PC-3 (cell line): ENCODE measurements at places on chromosomes 4 and X. TPM values are rescaled to one million over a fixed set of nuclear protein-coding genes. Genes with fewer than 3 reads are reported as not detected.
A peak's percentile ranks its signal among the peaks of the same experiment; 100 is the strongest.

DNA sequence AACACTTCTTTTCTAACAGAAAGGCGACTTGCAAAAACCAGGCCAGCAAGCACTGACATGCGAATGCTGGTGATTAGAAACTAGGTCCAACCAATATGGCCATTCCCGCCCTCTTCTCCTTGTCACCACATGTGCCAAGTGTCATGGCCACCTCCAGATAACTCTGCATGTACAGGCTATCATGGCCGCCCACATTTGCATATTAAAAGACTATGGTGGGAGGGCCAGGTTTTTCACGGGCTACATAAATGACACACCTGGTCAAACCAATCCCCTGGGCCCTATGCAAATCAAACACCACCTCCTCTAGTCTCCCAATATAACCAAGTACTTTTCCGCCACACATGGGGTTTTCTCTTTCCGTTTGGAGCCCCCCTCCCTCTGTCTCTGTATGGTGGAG is 40.1 kb downstream of the NUDT11 start:
- H3K4me1 ChIP-seq: no peaks in the 10 kb centered on the region
- H3K36me3 ChIP-seq: no peaks in the 10 kb centered on the region
- no peak overlapping the region for H3K4me3 ChIP-seq

DNA sequence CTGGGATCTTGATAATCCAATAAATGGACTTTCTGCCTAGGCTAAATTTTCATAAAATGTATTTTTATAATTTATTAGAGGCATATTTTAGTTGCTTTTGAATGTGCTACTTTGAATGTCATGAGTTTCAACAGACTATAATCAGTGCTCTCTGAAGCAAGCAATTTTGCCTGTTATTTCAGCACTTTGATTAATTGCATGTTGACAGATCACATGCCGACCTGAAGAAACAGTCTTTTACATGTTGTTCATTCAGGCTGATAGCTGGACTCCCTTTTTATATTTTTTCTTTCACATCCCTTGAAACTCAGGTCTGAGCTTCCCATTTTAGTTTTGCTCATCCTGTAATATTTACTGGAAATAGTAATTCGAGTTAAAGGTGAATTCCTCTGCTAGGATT is 341.0 kb downstream of the NAP1L3 start:
- DNase-seq: no peak
- no peaks in the 10 kb centered on the region for H3K4me1 ChIP-seq
- H3K4me3 ChIP-seq: no peak overlapping the region
- no peaks in the 10 kb centered on the region for H3K36me3 ChIP-seq
- H3K27ac ChIP-seq: no peak overlapping the region

GRCh38 chrX:10548688-10549087 is 71.7 kb downstream of the MID1 start:
- peak overlapping the region; percentile 90 for H3K27ac ChIP-seq
- H3K4me1 ChIP-seq: peaks cover 21% of the 10 kb centered on the region
- no peak overlapping the region for H3K4me3 ChIP-seq
- peak; percentile 22 for DNase-seq
- H3K36me3 ChIP-seq: no peaks in the 10 kb centered on the region

GRCh38 chr4:107388736-107389274 is 331.2 kb downstream of the PAPSS1 start:
- DNase-seq: no peak
- H3K36me3 ChIP-seq: no peaks in the 10 kb centered on the region
- H3K4me3 ChIP-seq: no peak overlapping the region
- no peaks in the 10 kb centered on the region for H3K4me1 ChIP-seq
- no peak overlapping the region for H3K27ac ChIP-seq

GRCh38 chr4:81621490-81621889 is 149.8 kb upstream of the RASGEF1B start:
- H3K27ac ChIP-seq: no peak overlapping the region
- DNase-seq: no peak
- no peaks in the 10 kb centered on the region for H3K27me3 ChIP-seq
- H3K4me3 ChIP-seq: no peak overlapping the region
- H3K4me1 ChIP-seq: no peaks in the 10 kb centered on the region

- H3K27ac ChIP-seq: no peak overlapping the region
- no peaks in the 10 kb centered on the region for H3K4me1 ChIP-seq
- no peaks in the 10 kb centered on the region for H3K36me3 ChIP-seq
- DNase-seq: no peak
Observed at GRCh38 chr4:156176896-156177295, 223.2 kb upstream of the CTSO start.

DNA sequence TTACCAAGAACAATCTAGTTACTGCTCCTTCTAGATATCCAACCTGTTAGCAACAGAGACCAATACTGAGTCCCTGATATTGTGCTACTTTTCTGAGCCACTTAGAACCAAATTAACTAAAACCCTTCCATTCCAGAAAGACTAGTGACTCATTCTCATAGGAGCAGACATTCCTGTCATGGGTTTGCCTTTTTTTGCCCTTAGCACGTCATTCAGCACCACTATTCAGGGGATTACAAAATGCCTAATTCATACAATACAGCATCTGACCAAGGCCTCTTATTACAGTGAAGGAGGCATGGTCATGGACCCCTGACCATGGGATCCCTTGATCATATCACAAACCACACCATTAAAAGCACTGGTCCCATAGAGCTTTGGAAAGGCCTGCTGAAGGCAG is 123.8 kb upstream of the CXCL13 start:
- H3K4me3 ChIP-seq: no peak overlapping the region
- DNase-seq: no peak
- no peak overlapping the region for H3K27ac ChIP-seq
- H3K27me3 ChIP-seq: no peaks in the 10 kb centered on the region
- no peaks in the 10 kb centered on the region for H3K36me3 ChIP-seq
- H3K4me1 ChIP-seq: no peaks in the 10 kb centered on the region

DNA sequence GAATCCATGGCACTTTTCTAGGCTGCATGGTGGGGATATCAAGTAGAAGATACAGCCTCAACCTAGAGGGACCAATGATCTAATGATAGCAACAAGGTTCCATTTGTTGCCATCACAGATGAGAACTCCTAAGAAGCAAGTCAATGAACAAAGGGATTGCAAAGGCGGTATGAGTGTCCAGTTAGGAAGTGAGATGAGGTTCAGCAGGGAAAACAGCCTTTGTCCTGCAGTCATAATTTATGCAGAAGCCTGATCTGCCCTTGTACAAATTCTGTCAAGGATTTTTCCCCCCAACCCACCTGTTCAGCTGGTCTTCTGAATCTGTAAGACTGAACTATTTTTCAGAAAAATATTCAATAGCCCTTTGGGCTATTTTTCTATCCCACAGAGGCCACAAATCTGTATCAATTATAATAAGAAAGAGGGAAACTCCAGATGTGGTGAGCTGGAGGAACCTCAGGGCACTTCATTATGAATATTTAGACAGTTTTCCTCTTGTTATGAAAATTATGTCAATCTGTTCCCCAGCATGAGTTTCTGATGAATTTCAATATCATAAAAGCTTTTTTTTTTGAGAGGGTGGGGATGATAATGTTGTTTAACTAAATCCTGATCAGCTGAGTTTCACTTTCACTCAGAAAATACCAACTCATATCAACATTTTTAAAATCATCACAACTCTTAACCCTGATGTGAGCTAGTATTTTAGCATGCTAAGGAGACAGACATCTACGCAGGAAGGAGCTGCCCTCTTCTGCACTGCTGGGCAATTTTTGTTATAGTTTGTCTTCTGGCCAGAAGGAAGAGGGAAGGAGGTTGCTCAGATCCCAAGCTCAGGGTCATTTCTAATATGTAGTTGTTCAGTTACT is 127.2 kb upstream of the MAP3K15 start:
- no peak overlapping the region for H3K4me3 ChIP-seq
- no peak overlapping the region for H3K27ac ChIP-seq
- no peaks in the 10 kb centered on the region; the same call in 1 of the 2 replicates for H3K36me3 ChIP-seq
- H3K27me3 ChIP-seq: no peaks in the 10 kb centered on the region
- DNase-seq: no peak

- H3K27ac ChIP-seq: 0 out of 2 replicates have a peak overlapping the region, but pooled peaks have one; percentile 20
- H3K36me3 ChIP-seq: no peaks in the 10 kb centered on the region
- H3K27me3 ChIP-seq: no peaks in the 10 kb centered on the region
- DNase-seq: peak; percentile 91
Observed at GRCh38 chrX:16436348-16437188, 213.4 kb upstream of the S100G start.

DNA sequence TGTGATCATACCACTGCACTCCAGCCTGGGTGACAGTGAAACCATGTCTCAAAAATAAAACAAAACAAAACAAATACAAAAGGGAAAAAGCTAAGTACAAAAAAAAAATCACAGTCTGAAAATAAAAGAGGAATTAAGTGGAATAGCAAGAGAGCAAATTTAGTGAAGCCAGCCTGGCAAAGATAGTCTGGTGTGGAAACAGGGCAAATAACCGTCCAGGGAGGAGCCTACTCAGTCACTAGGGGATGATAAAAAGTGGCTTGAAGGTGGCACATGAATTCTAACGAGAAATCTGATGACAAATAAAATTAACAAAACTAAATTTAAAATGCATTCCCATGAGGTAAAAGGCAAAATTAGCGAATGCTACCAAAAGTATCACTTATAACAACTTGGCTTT is 8.2 kb downstream of the PDGFC start:
- no peaks in the 10 kb centered on the region for H3K27me3 ChIP-seq
- peaks cover 58% of the 10 kb centered on the region for H3K4me1 ChIP-seq
- H3K4me3 ChIP-seq: no peak overlapping the region
- peaks cover 10% of the 10 kb centered on the region; the same call in 1 of the 2 replicates for H3K36me3 ChIP-seq
- no peak for DNase-seq
- peak overlapping the region; percentile 60 for H3K27ac ChIP-seq

DNA sequence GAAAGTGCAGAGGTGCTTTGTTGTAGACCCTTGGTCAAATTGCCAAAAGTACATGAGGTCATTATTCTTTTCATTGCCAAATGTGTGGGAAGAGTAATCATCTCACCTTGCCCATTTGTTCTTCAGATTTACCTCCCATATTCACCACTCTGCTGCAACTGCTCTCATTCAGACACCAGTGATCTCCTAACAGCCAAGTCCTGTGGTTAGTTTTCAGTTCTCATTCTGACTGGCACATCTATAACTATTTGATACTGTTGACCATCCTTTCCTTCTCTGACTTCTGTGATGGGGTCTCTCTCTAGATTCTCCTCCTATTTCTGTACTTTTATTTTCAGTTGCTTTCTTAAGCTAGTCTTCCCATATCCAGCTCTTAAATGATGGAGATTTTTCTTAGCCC is 39.8 kb downstream of the GRIA3 start:
- H3K27me3 ChIP-seq: no peaks in the 10 kb centered on the region
- no peak for DNase-seq
- H3K4me3 ChIP-seq: no peak overlapping the region
- H3K36me3 ChIP-seq: no peaks in the 10 kb centered on the region

DNA sequence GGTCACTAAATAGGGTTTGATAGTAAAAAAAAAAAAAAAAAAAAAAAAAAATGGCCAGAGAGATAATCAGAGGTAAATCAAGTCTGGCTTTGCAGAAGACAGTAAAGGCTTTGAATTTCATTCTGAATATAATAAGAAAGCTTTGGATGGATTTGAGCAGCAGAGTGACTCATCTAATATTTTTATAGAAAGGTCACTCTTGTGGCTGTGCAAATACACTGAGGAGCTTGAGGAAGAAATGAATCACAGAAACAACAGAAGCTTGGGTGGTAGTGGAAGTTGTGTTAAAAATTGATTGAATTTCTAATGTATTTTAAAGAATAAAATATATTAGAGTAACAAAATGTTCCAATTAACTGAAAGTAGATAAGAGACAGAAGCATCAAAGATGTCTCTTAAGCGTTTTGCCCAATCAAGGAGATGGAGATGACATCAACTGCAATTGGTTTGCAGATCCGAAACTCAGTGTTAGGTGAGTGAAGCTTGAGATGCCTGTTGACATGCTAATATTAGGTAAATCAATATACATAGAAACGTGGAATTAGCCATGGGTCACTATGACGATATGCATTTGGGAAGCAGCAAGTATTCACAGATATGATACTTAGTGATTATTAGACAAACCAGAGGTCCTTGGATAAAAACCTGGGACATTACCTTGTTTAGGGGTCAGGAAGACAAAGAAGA is 280.5 kb downstream of the GPM6A start:
- no peaks in the 10 kb centered on the region for H3K36me3 ChIP-seq
- DNase-seq: peak; percentile 77
- no peaks in the 10 kb centered on the region for H3K27me3 ChIP-seq
- peaks cover 20% of the 10 kb centered on the region for H3K4me1 ChIP-seq

- H3K4me1 ChIP-seq: peaks cover 8% of the 10 kb centered on the region; the same call in 1 of the 2 replicates
- no peaks in the 10 kb centered on the region for H3K36me3 ChIP-seq
- H3K4me3 ChIP-seq: no peak overlapping the region
- H3K27ac ChIP-seq: no peak overlapping the region
Observed at GRCh38 chr4:128416921-128417320, 129.3 kb upstream of the PGRMC2 start.

DNA sequence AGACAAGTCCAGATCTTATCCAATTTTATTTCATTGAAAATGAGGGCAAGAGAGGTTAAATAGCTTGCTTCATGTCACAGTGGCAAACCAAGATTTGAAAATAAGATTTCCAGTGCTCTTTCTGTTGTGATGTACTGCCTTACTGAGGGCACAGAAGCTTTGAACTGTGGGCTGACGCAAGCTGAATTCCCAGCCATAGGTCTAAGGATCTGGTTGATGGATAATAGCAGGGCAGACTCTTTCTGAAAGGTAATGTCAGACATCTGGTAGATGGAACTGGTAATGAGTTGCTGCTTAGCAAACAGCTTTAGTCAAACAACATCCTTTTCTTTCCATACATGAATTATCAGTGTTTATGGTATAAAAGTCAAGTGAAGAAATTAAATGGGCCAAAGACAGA is 193.9 kb upstream of the RASGEF1B start:
- H3K27me3 ChIP-seq: peaks cover 15% of the 10 kb centered on the region
- H3K27ac ChIP-seq: no peak overlapping the region
- H3K36me3 ChIP-seq: no peaks in the 10 kb centered on the region
- no peak for DNase-seq
- no peaks in the 10 kb centered on the region for H3K4me1 ChIP-seq

DNA sequence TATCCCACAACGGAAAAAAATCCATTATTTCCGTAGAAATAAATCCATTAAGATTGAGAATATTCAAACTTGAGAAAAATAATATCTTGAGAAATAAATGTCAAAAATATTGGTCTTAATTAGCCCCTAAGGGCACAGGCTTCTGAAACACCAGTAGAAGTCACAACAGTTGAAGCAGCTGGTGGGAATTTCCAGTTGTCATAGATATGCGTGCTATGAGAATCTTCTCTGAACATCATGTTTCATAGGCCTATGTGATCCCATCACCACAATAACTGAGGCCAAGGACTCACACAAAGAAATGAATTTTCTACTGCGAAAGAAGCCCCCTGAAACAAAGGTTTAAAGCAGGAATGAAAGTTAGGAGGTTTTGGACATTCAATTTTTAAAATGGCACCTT is 292.0 kb downstream of the DTHD1 start:
- H3K4me3 ChIP-seq: no peak overlapping the region
- no peak for DNase-seq
- no peak overlapping the region for H3K27ac ChIP-seq
- no peaks in the 10 kb centered on the region for H3K36me3 ChIP-seq
- no peaks in the 10 kb centered on the region for H3K27me3 ChIP-seq

The HTN3 gene
- total RNA-seq: not detected in 2 replicates

The UGT2B10 gene
- total RNA-seq: not detected in 2 replicates

The VEGFC gene
- 36.6 and 43.4 TPM in 2 replicates for total RNA-seq

The SCD5 gene
- total RNA-seq: 3.4 and 3.8 TPM in 2 replicates

The TMPRSS11F gene
- not detected in 2 replicates for total RNA-seq

The CCDC110 gene
- 0.62 TPM in 1 of 2 replicates, not detected in the other for total RNA-seq

The SLBP gene
- 98.3 and 109 TPM in 2 replicates for total RNA-seq

The KDR gene
- 0.63 and 0.66 TPM in 2 replicates for total RNA-seq

The PAPSS1 gene
- 24.5 and 28.0 TPM in 2 replicates for total RNA-seq

The ATP1B4 gene
- not detected in 2 replicates for total RNA-seq
